ENCODE measurements at places on chromosomes 6 and 20. TPM values are rescaled to one million over a fixed set of nuclear protein-coding genes. Genes with fewer than 3 reads are reported as not detected.

The HLA-DMA gene
- total RNA-seq, result 5.8 TPM

The KIF6 gene
- total RNA-seq, result 1.2 TPM

The GJA1 gene
- total RNA-seq, result 736 TPM

The SIRPD gene
- total RNA-seq, result 4.3 TPM

The LRRC1 gene
- 17.8 TPM for total RNA-seq

The KHDRBS2 gene
- 2.4 TPM for total RNA-seq

The MEI4 gene
- total RNA-seq, result 3.4 TPM

The RAB44 gene
- not detected for total RNA-seq

The EPHA7 gene
- 6.7 TPM for total RNA-seq

The MUCL3 gene
- 2.4 TPM for total RNA-seq

The RIPOR2 gene
- total RNA-seq, result 5.3 TPM

The LHFPL5 gene
- 0.24 TPM for total RNA-seq
